ENCODE measurements at places on chromosomes 4 and X.

DNA sequence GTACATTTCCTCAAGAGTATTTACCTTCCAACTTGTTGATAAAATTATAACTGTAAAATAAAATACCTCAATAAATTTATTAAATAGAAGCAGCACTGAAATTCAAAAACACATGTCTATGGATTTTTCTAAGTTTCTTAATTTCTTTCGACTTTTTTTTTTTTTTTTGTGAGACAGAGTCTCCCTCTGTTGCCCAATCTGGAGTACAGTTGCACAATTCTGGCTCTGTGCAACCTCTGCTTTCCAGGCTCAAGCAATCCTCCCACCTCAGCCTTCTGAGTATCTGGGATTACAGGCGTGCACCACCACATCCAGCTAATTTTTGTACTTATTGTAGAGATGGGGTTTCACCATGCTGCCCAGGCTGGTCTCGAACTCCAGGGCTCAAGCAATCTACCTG, 79.8 kb downstream of the IQCM start:
- DNase-seq = no peak

GRCh38 chr4:152629908-152630307, 49.9 kb downstream of the TMEM154 start:
- no peak for DNase-seq

DNA sequence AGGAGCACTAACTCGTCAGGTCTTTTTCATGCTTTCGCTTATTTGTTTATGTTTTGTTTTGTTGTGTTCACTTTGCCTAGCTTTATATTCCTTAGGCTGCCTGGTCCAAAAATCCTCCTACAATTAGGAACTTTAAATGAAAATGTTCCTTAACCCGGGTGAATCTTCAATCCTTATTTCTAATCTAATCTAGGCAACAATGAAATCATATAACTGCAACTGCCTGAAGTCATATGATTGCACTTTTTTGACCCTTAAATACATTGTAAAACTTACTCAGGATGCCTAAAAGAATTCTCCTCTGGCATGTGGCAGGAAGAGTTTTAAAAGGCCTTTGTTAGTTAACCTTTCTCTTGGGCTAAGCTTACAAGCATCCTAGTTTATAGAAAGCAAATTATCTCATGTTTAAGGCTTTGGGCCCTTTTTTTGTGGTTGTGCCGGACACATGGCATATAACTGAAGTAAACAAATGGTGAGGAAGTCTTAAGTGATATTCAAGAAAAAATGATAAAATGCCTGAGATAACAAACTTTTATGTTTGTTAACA, 279.4 kb downstream of the FAT4 start:
- DNase-seq = no peak

- DNase-seq = no peak
Measured at GRCh38 chr4:152735906-152736305, 43.6 kb downstream of the TIGD4 start.

- DNase-seq = no peak
Measured at GRCh38 chr4:3442959-3443749, 1.4 kb downstream of the HGFAC start.

All from stimulated activated CD8-positive, alpha-beta memory T cell treated with anti-CD3 and anti-CD28 coated beads, Interleukin-7, amount 100 ng/mL, for 1 hour (primary cell).